ENCODE measurements at places on chromosomes 5 and 9.
A peak's percentile ranks its signal among the peaks of the same experiment; 100 is the strongest.

DNA sequence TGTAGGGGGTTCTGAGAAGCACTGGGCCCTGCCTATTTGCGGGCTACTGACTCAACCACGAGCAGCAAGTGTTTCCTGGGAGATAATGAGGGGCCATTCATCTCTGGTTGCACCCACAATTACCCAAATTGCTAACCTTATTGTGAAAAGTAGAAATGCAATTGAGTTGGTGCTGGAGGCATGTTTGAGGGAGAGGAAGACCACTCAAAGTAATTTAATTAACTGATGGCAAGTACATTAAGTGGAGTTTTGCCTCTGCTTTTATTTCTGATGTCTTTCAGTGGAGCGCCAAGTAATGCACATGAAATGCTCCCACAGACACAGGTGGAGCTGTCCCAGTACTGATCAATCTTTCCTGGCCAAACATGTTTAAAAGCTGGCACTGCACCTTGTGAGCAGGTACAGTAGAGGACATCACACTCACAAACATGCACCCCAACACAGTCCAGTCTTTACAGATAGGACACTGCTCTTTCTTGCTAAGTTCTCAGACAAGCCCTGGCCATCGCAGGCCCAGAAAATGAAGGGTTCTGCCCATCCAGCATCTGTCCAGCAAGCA lies 195.4 kb downstream of the HSPA4 start:
- DNase-seq = no peak

- DNase-seq = no peak
Measured at GRCh38 chr5:81140943-81141342, 92.2 kb upstream of the CKMT2 start.

DNA sequence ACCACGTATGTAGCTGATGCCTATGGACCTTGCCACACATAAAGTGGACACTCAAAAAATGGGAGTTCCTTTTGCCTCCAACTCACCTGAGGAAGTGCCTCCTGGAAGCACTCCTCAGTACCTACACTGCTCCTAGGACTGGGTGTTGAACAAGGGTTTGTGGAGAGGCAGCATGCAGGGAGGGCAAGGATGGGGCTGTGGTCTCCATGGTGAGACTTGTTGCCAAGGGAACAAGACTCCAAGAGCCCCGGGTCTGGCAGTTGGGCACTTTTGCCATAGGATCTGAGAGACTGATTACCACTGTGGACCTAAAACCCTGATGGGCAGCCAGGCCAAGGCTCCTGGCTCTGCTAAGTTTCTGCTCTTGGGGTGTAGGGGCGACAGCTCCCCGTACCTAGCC lies 6.9 kb upstream of the NR5A1 start:
- DNase-seq = no peak

- no peak for DNase-seq
Measured at GRCh38 chr5:79938468-79938867, 52.6 kb downstream of the MTX3 start.

DNA sequence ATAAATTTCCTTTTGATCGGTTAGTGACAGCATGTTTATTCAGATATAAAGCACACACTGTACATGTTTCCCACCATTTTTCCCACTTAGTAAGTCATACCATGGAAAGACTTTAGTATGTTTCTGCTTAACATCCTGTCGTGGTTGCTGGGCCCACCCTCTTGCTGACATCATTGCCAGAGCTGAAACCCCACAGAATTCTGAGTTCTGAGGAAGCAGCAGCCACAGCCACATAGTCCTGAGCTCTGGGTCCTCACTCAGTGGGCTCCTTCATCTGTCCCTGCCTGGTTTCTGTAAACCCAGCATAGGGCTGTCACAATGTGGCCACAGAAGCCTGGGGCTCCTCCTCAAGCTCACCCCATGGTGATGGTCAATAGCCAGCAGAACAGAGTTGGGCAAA lies 441.5 kb downstream of the ENC1 start:
- no peak for DNase-seq

- no peak for DNase-seq
Measured at GRCh38 chr5:3234566-3234965, 361.1 kb upstream of the IRX1 start.

DNA sequence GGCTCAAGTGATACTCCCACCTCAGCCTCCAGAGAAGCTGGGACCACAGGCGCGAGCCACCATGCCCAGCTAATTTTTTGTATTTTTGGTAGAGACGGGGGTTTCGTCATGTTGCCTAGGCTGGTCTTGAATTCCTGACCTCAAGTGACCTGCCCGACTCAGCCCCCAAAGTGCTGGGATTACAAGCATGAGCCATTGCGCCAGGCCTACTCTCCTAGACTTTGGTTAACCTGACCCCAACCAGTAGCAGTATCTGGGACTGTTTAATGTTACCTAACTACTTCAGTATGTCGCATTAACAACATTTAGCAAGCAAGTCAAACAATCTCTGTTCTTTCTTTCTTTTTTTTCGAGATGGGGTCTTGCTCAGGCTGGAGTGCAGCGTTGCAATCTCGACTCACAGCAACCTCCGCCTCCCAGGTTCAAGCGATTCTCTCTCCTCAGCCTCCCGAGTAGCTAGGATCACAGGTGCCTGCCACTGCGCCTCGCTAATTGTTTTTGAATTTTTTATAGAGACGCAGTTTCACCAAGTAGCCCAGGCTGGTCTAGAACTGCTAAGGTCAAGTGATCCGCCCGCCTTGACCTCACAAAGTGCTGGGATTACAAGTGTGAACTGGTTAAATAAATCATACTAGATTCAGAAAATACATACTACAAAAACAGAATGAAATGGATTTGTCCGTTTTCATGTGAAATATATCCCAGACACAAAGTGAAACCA lies 2.0 kb downstream of the AK3 start:
- no peak for DNase-seq

GRCh38 chr9:114156657-114157421 lies 1.5 kb downstream of the COL27A1 start:
- no peak for DNase-seq

GRCh38 chr9:133783331-133783731 lies 45.2 kb upstream of the SARDH start:
- no peak for DNase-seq

GRCh38 chr5:177376107-177376506 lies 8.1 kb upstream of the SLC34A1 start:
- DNase-seq = no peak

DNA sequence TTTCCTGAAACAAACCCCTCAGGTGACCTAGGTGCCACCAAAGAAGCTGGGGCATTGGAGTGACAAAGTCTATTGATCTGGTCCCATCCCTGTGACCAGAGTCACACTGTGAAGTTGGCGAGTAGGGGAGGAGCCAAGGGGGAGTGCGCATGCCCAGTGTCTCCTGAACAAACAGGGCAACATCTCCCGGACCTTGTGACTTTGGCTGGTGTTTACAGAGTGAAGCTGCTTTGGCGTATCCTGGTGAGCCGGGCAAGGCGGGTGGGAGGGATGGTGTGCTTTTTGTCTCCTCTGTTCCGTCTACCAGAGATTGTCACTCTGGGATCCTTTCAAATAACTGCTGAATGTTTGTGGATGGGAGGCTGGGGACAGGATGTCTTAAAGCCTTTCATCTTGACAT lies 204.5 kb downstream of the HSPA4 start:
- no peak for DNase-seq

DNA sequence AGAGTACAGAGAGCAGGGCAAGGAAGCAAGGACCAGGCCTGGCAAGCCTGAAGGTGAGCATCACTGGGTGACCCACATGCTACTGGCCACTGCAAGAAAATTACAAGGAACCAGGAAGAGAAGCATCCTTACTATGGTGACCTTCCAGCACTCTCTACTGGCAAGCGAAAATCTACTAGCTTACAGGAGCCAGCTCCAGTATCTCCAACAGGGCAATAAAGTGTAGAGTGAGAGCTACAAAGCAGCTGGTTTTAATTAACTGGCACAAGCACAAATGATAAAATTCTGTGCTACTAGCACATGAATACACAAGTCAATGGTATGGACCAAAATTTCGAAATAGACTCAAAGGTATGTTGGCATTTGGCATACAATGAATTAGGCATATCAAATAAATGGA lies 113.3 kb upstream of the CAST start:
- no peak for DNase-seq

- DNase-seq = no peak
Measured at GRCh38 chr5:10634050-10634449, 70.2 kb downstream of the ANKRD33B start.

GRCh38 chr5:65017636-65018035 lies 248.9 kb downstream of the CWC27 start:
- DNase-seq = no peak

GRCh38 chr5:10283927-10284635 lies 23.6 kb downstream of the CMBL start:
- DNase-seq = peak; percentile 77

GRCh38 chr9:115733318-115734110 lies 420.1 kb upstream of the PAPPA start:
- DNase-seq = no peak

- DNase-seq = no peak
Measured at GRCh38 chr9:98584059-98584458, 124.7 kb downstream of the GABBR2 start.

- DNase-seq = no peak
Measured at GRCh38 chr9:85971731-85972130, 30.8 kb downstream of the NAA35 start.

GRCh38 chr9:81871695-81872094 lies 56.5 kb upstream of the SPATA31D4 start:
- DNase-seq = no peak

- no peak for DNase-seq
Measured at GRCh38 chr9:138065287-138065686, 187.7 kb downstream of the CACNA1B start.

DNA sequence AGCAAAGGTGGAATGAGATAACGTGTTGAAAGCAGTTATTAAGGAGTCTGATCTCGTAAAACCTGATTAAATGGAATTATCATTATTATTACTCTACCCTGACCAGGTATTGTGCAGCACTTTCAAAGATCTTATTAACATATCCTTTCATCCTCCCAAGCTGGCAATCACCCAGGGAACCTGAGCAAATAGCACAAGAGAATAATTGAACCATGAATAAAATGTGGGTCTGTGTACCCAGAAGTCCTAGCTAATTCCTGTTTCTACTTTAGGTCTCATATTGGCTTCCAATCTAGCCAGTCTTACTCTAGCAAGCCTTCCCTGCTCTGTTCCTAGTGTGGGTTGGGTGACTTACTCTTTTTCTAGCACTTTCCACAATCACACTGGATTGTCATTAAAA lies 162.2 kb upstream of the STK32A start:
- DNase-seq = no peak

DNA sequence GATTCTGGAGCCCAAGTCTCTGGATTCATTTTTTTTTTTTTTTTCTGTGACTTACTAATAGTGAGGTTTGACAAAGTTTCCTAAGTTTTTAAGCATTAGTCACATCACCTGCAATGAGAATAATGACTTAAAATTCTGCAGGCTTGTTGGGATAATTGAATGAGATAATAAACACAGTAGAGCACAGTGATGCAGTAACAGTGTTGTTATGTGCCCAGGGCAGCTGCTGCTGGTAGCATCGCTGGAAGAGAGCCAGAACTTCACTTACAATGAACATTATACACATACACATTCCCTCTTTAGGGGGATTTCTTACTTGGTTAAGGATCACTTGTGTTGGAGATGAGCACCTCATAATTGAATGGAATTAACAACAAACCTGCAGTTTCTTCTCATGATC lies 78.9 kb downstream of the ALDH7A1 start:
- DNase-seq = no peak

GRCh38 chr9:115596021-115596745 lies 478.2 kb upstream of the TNC start:
- DNase-seq = no peak

DNA sequence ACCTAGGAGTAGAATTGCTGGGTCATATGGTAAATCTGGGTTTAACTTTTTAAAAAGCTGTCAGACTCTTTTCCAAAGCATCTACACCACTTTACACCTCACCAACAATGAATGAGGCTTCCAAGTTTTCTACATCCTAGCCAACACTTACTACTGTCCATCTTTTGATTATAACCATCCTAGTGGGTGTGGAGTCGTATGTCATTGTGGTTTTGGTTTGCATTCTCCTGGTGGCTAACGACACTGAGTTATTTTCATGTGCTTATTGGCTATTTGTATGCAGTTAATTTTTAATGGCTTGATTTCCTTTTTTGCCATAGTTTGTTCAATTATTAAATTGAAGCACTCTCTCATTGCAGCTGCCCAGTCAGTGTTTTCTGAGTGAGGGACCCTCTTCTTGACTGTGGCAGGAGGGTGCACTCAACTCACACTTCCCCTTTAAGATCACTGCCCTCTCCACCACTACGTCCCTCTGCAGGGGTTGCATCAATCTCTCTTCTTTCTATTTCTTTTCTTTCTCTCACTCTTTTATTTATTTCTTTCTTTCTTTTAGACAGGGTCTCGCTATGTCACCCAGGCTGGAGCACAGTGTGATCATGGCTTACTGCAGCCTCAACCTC lies 182.3 kb downstream of the C9orf152 start:
- no peak for DNase-seq

DNA sequence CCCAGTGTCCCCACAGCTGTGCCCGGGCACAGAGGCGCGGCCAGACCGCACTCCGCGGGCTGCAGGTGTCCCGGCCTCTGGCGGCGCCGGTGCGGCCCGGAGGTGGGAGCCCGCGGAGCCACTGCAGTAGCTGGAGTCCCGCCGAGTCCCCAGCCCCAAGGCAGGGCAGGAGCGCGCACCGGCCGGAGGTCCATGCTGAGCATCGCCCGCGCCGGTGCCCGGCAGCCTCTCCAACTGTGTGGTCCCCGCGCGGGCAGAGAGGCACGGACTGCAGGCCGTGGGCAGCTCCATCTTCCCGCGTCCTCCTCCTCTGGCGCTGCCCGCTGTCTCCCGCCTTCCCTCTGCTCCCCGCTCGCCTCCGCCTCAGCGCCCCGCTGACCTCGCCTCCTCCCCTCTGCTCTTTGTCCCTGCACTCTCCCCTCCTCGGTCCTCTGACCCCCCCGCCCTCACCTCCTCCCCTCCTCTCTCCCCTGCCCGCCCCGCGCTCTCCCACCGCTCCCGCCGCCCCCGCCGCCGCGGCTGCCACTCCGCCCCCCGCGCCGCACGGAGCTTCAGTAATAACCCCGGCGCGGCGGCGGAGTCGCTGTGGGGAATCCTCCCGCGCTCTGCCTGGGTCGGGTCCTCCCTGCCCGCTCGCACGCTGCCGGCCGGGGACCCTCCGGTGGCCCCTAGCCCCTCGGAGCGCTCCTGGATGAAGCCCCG lies at the start of gene ADAMTS16:
TSS of gene ADAMTS16 (plus strand) at position 554 of the 702 bp plus-strand sequence. CDS start at position 692, 138 bp downstream.
- DNase-seq = no peak

- DNase-seq = no peak
Measured at GRCh38 chr5:135007749-135008363, 26.2 kb downstream of the PITX1 start.

GRCh38 chr9:6703898-6704639 lies 53.7 kb upstream of the KDM4C start:
- DNase-seq = no peak

DNA sequence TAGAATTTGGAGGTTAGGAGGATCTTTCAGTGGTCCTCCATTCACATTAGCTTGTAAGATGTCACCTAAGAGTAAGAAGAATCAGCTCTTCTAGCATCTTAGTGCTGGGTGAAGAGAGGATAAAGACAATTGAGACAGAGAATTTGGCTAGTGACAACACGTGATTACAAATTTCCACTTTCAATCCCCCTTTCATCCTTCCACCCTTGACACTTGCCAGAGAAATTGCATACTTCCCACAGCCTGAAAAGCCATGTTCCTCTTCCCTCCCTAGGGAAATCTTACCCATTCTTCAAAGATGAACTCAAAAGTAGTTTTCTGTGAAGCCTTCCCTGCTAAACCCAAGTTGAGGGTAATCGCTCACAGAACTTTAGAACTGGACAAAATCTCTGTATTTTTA lies 282.6 kb upstream of the PTGER4 start:
- no peak for DNase-seq
